Endothelial cell (in vitro differentiated cells): ENCODE measurements at places on chromosomes 5 and 9. TPM values are rescaled to one million over a fixed set of nuclear protein-coding genes. Genes with fewer than 3 reads are reported as not detected.

The SEMA5A gene
- total RNA-seq = 31.1 TPM

The CTXN3 gene
- 5.4 TPM for total RNA-seq

The ZNF883 gene
- 6.1 TPM for total RNA-seq

The C1QTNF3 gene
- total RNA-seq = 2.1 TPM

The IFNA21 gene
- total RNA-seq = not detected

The HSPB3 gene
- not detected for total RNA-seq

The NUDT12 gene
- total RNA-seq = 6.1 TPM

The SYNPO gene
- 94.3 TPM for total RNA-seq

The PSIP1 gene
- 128 TPM for total RNA-seq

The OR1Q1 gene
- not detected for total RNA-seq

The GABRA1 gene
- total RNA-seq = not detected

The FOXD4 gene
- 0.49 TPM for total RNA-seq

The KCNIP1 gene
- 6.1 TPM for total RNA-seq

The GRM6 gene
- not detected for total RNA-seq

The CLIC3 gene
- not detected for total RNA-seq
